ENCODE measurements at places on chromosomes 7 and 10.

- no peak for DNase-seq
Measured at GRCh38 chr10:105284476-105285215, 643.6 kb downstream of the SORCS3 start.

- no peak for DNase-seq
Measured at GRCh38 chr7:37825038-37825437, 23.4 kb upstream of the NME8 start.

GRCh38 chr10:91799612-91799975 lies 1.4 kb downstream of the TNKS2 start:
- DNase-seq, result no peak

GRCh38 chr10:84428711-84429110 lies 100.3 kb downstream of the CCSER2 start:
- no peak for DNase-seq

DNA sequence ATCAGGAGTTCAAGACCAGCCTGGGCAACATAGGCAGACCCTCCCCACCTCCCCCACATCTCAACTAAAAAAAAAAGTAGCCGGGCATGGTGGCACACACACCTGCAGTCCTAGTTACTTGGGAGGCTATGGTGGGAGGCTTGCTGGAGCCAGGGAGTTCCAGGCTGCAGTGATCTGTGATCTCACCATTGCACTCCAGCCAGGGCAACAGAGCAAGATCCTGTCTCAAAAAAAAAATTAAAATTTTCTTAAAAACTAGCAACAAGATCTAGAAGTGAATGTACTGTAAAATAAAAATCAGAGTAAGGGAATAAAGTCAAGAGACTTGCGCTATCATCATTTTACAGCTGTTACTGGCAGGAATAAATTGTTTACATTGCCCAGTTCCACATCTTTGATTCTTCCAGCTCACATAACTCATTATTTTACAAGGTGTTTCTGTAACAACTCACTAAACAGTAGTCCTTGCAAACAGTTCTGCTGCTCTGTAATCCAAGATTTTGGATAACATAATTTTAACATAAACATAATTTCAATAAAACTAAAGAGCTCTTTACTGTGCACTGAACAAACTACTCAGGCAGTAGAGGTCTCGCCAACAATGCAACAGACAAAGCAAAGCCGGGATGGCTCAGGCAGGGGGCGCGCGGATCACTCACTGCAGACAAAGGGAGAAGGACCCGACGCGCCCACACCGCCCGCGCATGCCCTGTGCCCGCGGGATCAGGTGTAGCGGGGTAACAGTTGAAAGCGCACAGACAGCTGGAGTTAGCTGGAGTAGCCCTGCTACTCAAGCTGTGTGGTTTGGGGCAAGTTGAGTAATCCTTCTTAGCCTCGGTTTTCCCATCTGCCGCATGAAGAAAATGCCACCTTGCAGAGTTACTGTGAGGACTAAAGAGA lies 73.3 kb upstream of the NFE2L3 start:
- DNase-seq, result peak; percentile 83

DNA sequence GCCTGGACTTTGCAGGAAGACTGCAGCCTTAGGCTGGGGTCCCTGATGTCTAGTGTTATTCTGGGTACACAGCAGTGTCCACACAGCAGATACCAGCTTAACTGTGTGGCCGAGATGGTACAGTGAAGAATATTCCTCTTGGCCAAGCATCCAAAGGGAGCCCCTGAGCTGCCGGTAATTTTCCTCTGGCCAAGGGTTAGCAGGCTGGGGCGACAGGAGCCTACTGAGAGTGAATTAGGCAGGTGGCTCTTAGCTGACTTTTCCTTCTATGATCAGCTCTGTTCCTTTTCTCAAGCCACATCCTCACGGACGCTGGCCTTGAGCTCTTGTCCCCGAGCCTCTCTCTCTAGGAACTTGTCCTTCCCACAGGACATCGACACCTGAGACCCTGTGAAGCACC lies 29.8 kb downstream of the PRKAG2 start:
- DNase-seq, result no peak

DNA sequence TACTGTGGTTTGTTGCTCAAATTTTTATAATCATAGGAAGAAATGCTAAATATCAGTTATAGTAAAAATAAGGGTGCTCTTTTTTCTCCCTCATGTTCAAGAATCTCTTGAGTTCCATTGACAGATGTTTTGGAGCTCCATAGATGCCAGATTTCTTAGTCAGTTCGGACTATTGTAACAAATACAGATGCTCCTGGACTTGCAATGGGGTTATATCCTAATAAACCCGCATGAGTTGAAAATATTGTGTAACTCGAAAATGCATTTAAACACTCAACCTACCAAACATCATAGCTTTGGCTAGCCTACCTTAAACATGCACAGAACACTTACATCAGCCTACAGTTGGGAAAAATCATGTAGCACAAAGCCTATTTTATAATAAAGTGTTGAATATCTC lies 100.7 kb upstream of the CSTF2T start:
- no peak for DNase-seq

DNA sequence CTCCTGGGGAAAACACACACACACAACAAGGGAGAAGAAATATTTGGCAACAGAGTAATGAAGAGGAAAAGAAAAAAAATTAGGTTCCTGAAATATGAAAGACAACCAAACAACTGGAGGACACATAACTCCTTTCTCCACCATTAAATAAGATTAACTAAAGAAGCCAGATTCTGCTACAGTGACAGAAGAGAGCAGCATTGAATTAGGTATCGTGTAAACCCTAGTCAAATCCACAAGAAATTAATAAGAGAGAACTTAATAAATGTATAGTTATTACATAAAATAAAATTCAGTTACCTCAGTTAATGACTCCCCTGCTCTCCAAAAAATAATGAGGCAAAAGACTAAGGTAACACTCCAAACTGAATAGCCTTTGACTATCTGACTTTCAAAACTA lies 306.7 kb downstream of the CRPPA start:
- no peak for DNase-seq

DNA sequence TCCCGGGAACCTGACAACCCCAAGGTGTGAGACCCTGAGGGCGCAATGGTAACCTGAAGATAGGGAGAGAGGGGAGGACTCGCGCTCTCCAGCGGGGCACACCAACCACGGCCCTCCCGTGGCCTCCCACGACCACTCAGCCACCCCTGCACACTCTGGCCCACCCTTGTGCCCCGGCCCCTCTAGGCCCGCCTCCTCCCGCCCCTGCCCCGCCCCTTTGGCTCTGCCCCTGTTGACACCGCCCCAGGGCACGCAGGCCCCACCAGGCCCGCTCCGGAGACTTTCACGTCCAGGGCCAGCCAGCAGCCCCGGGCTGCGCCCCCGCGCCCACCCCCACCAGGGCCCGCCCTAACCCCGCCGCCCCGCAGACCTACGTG lies 10.9 kb downstream of the ATG9B start:
- no peak for DNase-seq

DNA sequence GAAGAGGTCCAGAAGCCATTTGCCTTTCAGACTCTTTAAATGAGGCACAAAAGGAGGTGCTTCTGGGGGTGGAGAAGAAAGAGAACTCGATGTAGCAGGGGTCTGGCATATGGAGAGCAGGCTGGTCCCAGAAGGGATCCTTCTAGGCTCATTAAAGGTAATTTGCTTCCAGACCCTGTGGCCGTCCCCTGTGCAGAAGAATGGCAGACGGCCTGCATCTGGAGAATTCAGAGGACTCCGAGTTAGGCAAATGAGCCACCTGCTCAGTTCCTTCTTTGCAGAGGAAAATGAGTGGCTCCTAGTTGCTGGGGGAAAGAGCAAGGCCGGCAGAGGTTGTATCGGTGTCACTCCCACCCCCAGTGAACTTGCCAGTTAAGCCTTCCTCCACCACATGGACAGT lies 73.8 kb upstream of the FAM180A start:
- DNase-seq, result no peak

DNA sequence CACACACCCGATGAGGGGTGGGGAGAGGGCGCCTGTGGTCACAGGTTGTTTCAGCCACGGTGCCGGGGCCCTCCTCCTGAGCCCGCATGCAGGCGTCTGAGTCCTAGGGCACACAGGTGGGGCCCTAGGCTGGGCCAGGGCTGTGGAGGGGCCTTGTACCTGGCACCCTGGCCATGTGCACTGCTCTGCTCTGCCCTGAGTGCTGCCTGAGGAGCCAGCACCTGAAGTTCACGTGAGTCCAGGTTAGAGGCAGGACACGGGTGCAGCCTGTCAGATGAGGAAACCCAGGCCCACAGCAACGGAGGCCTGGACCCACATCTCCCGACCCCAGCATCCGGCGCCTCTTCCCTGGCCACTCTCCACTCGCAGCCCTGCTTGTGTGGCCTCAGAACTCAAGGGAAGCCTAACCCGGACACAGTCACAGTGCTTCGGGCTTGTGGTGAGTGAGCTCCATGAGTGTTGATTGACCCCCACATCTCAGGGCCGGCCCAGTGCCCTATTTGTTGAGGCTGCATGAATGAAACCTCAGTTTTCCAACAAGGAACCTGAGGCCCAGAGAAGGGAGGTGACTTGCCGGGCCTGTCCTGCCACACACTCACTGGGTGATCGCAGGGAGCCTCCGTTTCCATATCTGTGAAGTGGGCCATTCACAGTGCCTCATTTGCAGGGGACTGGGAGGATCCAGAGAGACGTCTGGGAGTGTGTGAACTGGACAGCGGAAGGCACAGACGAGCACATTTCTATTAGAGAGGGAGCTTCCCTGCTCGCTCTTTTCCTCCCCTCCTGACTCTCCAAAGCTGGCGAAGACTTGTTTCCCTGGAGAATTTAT lies 39.6 kb downstream of the PPIF start:
- no peak for DNase-seq

DNA sequence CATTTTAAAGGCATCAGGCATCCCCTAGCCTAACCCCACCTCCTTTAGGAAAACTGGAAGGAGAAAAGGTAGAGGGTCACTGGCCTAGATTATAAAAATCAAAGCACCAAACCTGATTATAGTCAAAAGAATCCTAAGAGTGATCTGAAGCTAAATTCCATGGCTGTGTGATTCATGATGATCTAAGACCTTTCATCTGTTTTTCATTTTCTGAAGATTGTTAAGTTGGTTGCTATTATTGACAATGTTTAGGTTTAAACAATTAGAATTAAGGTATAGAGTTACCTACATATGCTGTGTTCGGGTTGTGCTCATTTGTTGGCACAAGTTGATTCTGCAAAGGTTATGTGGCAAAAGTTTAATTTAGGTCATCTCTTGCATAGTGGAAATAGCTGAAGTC lies 148.7 kb downstream of the BICC1 start:
- DNase-seq, result no peak

- no peak for DNase-seq
Measured at GRCh38 chr10:110835841-110836240, 35.9 kb upstream of the PDCD4 start.

DNA sequence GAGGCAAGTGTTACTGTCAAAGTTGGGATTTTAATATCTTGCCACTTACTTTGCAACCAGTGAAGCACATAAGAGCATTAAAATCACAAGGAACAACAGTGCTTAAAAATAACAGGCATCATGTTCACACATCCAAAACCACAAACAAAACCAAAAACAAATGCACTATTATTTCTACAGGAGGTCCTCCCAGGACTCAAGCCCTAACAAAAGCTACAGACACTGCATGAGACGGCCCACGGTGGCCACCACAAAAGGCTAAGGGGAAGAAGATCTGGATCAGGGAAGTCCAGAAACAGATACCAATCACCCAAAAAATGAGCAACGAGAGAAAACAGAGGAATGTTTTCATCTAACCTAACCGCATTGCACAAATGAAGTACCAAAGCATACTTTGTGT lies 158.4 kb downstream of the ZMYND11 start:
- DNase-seq, result no peak

DNA sequence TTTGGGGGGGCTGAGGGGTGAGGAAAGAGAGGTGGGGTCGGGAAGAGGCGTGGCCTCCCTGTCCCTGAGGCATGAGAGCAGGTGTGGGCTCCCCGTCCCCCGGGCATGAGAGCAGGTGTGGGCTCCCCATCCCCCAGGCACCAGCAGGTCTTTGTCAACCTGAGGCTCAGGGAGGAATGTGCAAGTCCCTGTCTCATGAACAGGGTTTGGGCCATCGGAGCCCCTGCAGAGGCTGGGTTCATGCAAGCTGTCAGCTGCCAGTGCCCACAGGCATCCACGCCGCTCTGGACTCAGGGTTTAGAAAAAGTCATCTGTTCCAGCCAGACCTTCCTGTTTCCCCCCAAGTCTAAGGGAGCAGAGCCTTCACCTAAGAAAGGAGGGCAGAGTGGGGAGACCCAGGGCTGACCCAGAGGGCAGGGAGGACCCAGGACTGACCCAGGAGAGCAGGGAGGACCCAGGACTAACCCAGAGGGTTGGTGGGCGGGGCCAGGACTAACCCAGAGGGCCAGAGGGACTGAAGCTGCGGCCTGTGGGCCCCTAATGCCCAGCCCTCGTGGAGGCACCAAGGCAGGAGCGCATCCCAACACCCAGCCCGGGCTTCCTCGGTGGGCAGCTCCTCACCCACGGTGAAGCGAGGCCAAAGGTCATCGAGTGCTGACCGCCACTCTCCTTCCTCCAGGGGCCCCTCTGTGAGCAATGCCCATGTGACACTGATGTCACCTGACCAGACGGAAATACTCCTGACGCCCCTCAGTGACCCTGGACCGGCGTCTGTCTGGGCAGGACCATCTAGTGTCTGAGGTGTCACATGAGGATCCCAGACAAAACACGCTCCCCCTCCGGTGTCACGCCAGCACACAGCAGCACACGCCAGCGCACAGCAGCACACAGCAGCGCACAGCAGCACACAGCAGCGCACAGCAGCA lies 28.9 kb upstream of the GPR146 start:
- DNase-seq, result no peak

DNA sequence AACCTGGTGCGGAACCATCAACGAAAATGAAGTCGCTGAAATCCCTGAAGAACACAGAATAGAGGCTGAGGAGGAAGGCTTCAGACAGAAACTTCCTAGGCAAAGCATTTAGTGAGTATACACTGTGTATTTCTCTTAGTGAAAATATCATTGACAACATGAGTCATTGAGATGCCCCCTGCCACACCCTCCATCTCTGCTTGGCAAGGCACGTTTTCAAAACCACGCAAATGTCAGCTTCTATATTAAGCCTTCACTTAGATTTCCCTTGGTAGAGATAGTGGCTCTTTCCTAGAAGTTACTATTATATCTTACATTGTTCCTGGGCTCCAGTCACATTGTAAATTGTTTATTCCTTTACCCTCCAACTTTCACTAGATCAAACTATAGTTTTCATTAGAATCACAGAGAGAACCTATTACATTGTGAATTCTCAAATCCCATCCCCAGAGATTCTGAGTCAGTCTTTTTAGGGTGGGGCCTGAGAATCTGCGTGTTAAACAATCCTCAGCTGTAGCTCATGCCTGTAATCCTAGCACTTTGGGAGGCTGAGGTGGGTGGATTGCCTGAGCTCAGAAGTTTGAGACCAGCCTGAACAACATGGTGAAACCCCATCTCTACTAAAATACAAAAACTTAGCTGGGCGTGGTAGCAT lies 4.6 kb upstream of the SKAP2 start:
- no peak for DNase-seq

DNA sequence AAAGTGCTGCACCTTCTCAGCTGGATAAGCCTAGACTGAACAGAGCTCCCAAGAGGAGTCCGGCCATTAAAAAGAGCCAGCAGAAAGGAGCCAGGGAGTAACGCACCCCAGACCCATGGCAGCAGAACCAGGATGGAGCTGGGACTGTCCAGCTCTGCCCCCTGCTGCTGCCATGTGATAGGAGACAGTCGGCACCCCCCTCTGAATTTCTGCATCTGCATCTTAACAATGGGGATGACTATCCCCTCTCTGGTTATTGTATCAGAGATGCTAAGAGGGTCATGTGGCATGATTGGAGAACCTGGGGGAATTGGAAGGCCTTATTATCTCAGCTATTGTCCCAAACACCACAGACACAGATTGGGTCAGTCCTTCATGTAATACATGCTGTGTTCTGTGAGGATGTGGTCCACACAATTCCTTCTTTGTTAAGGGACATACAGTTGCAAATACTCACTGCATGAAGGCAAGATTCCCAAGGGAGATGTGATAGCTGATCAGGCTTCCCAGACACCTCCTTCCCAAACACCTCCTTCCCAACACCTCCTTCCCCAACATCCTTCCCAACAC lies 29.3 kb downstream of the PLEKHS1 start:
- peak; percentile 11 for DNase-seq

Data from ELF-1 (cell line).